NAMALWA (cell line): ENCODE measurements at places on chromosomes 13 and 19.
A peak's percentile ranks its signal among the peaks of the same experiment; 100 is the strongest.

- peak; percentile 79 for DNase-seq
Measured at GRCh38 chr19:12834976-12835757, 788 bp upstream of the RTBDN start.

- no peak for DNase-seq
Measured at GRCh38 chr13:98405690-98406344, 171.1 kb downstream of the STK24 start.

DNA sequence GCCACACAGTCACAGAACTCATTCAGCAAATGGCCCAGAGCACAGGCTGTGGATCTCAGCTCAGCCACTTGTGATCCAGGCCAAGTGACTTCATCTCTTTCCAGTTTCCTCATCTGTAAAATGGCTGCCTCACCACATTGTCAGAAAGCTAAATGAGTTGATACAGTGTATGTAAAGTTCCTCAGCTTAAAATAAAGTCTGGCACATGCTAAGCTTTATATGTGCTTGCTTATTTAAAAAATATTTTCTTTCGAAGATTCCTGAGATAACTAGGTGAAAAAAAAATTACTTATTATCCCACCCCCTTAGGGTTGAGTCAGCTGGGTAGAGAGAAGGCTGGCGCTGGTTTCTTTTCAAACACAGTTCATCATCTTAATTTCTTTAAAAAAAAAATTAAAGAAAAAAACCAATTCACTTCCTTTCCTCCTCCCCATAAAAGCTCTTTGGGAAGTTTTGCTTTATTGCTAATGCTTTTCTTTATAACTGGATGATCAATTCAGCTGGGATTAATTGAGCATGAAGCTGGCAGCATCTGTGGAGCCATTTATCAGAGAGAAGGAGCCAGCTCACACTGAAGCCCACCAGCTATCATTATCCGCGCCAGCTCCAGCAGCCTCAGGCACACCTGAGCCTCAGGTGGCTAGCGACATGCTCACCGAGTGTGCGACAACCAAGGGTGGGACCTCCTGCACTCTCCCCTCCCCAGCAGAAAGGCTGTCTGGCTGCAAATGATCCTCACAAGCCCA, 354.9 kb downstream of the FOXO1 start:
- DNase-seq = no peak

DNA sequence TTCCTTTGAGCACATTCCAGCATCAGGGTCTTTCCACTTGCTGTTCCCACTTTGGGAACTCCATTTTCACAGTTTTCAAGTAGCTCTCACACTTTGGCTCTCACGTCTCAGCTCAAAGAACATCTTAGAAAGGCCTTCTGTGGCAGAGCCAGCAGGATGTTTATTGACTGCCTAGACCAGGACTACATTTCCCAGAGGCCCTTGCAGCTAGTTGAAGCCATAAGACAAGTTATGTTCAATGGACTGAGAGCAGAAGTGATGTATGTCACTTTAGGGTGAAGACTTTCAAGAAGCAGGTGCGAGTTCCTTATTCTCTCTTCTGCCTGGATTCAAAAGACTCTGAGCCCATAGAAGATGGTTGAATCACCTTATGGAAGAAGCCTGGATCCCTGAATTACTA, 4.3 kb upstream of the HAUS5 start:
- peak; percentile 76 for DNase-seq

DNA sequence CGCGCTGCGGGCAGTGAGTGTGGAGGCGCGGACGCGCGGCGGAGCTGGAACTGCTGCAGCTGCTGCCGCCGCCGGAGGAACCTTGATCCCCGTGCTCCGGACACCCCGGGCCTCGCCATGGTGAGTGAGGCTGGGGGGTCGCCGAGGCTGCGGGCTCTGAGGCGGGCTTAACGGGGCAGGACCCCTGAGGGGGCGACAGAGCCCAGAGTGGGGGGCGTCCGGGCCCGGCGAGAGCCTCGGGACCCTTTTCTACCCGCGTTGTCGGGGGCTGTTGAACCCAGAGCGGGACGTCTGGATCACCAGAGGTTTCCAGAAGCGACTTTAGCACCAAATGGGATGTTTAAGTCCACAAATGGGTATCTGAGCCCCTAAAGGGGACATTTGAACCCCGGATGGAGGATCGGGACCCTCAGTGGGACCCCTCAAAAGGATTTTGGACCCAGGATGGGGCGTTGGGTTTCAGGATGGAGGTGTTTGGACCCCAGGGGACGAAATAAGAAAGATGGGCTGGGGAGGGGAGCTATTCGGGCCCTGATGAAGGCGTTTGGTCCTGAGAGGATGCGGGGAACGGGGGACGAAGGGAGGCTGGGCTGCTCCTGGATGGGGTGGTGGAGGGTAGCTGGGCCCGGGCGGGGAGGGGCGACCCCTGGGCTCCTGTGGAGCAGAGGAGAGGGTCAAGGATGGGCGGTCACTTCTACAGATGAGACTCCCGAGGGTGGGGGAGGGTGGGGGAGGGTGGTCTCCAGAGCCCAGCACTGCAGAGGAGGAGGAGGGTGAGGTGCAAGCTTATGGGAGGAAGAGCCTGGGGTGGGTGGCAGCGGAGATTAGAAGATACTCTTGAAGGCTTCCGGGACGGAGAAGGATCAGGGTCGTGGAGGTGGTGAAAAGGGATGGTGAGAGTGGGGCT, at the start of gene CALM3:
Gene CALM3, plus strand, starts transcription at position 13 of the 907 bp plus-strand sequence. Its CDS starts 105 bp downstream, at position 118.
- peak; percentile 28 for DNase-seq

DNA sequence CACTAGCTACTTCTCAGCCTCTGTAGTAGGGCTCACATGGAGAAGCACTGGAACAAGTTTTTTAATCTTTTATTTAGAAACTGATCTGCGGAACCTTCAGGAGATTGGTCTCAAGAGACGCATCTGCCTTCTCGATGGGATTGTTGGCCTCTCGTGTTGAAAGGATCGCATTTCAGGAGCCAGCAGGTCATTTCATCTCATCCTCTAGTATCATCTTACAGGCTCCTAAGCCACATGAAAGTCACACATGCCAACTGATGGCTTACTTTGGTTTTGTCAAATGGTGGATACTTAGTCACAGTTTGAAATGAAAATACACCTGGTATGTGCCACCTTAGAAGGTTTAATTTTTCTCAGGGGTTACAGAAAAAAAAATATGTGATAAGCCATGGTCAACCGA, 1703.6 kb downstream of the EFNB2 start:
- no peak for DNase-seq

GRCh38 chr13:80296638-80297037, 44.3 kb downstream of the SPRY2 start:
- DNase-seq = no peak

GRCh38 chr13:51895906-51896888, 34.4 kb downstream of the CCDC70 start:
- DNase-seq = peak; percentile 66

DNA sequence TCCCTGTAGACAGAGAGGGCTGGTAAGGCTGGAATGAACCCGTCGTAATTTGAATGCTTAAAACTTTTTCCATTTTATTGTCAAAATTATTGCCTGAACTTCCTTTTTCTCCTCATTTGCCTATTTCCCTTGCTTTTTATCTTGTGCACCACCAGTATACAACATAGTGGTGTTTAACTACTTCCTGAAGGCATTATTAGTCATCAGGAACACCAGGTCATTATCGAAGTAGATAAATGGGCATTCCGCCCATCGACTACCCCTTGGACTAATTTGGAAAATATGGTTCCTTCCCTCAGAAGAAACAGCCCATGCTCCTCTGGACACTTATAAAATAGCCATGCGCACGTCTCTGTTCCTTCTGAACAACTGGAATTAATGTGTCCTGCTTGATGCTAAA, 232.1 kb downstream of the TM9SF2 start:
- no peak for DNase-seq
